ENCODE measurements at places on chromosomes 13 and 19.

DNA sequence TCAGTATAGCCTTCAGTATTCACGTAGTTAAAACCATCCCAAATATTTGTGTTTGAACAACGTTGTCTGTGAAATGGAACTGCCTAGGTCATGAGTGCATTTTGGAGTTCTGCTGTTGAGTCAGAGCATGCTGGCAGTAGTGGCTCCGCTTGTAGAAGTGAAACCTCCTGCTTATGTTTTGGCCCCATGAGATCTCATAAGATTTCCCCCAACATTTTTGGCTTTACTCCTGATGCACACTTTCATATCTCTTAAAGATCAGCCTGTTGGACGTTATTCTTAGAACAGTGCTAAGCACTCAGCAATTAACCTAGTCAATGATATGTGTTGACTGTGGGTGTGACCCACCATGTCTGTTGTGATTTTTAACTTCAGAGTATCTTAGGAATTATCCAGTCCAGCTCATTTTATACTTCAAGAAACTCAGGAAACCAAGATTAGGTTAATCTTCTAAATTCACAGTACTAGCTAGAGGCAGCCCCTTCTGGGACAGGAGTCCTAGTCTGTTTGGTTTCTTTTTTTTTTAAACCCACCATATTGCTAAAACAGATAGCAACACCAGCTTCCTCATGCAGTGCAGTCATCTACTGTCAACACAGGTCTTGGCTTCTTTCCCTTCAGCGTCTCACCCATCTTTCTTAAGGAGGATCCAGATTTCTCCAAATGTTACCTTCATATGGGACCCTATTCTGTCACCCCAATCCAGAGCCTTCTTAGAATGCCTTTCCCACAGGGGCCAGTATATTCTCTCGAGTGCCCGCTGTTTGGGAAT is 26.2 kb downstream of the RAP2A start:
- no peak for DNase-seq

DNA sequence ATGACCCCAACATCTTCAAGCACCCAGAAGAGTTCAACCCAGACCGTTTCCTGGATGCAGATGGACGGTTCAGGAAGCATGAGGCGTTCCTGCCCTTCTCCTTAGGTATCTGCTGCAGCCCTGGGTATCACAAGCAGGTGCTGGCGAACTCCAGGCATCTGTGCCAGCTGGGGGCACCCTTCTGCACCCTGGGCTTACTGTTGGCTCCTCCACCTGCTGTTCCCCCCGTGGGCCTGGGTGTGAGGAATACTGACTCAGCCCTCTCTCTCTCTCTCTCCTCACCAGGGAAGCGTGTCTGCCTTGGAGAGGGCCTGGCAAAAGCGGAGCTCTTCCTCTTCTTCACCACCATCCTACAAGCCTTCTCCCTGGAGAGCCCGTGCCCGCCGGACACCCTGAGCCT is 13.0 kb downstream of the CYP2S1 start:
- no peak for DNase-seq

DNA sequence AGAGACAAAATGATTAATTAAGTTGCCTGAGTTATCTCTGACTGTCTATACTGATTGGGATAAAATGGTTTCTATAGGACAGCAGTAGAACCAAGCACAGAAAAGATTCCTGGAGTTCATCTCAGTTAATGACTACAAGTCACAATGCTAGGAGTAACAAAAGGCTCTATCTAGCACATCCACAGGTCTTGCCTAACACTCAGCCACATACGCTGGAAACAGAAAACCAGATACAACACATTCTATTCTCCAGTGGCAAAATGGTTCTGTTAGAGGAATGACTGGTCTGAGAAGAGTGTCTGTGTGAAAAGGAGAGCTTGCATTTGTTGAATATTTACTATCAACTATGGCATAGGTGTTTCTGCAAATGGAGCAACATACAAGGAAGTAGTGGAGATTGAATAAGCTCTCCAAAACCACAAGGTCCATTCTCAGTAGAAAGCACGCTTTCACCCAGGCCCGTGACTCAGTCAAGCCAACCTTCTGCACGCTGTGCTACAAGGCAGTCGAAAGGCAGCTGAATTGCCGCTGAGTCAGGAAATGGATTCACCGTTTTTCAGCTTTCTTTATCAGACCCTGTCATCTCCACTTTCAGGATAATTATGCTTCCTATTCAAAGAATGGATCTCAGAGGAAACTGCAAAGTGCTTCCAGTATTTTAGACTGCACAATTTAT is 761.5 kb downstream of the EFNB2 start:
- no peak for DNase-seq

DNA sequence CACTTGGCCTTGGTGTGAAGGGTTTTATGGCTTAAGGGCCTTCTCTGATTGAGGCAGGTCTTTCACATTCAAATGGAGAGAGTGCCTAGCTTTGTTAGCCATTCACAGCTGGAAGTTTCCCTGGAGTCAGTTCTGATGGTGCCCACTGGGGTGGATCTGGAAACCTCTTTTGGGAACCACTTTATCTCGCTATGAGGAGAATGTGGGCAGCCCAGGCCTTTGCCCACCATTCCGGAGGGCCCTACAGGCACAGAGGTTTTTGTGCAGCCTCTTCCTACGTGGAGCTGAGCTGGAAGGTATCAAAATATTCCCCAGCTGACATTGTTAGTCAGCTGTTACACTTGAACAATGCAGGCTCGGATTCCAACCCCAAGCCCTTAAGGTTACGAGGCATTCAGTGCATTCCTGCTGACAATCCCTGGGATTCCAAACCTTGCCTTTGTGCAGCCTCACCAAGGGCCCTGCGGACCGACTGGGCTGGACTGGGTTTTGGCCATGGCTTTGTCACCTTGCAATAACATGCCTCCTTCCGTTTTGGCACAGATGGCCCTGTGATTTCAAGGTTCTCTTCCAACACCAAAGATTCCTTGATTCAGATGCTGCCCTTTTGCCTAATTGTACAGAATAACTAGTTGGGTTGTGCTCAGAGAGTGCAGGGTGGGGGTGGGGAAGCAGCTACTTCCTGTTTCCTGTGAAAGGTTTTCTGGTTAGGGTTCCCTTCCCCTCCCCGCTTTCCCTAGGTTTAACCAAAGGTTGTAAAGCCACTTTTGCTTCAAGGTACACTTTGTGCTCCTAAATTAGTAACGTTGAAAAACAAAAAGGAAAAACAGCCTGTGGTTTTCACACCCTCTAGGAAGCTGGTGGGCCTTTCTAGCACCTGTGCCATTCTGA is 27.0 kb downstream of the SAE1 start:
- DNase-seq: no peak

DNA sequence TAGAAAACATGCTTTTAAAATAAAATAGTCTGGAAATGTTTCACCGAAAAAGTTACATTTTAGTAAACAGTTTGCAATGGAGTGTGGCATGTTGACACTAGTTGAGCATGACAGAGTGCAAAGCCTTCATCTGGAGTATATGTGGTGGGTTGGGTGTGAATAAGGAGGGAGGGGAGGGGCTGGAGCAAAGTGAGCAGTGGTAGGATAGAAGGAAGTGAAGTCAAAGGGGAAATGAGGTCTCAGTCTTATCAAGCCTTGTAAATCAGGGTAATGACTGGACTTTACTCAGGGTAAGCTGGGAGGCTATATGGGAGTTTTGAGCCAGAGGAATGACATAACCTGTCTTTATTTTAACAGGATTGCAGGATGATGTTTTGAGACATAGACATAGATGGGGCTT is 222.8 kb downstream of the PCDH20 start:
- DNase-seq: no peak

GRCh38 chr13:50357586-50358118 is 342.4 kb downstream of the KCNRG start:
- DNase-seq: no peak

GRCh38 chr13:27973291-27973690 is 4.2 kb upstream of the CDX2 start:
- DNase-seq: no peak

DNA sequence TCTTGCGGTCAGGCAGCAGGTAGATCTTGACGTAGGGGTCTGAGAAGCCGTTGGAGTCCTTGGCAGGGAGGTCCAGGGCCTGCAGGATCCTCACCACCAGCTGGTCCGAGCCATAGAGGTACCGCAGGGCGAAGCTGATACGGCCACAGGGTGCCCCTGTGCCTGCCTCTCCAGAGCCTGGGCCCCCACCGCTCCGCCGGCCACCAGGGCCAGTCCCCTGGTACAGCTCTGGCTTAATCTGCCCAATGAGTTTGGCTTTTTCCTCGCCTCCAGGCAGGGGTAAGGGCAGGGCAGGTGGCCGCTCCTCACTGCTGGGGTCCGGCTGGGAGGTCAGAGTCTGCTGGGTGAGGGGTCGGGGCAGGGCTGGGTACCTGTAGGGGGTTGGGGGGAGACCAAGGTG is 9.9 kb downstream of the SYT3 start:
- no peak for DNase-seq

- DNase-seq: no peak
Observed at GRCh38 chr19:19966862-19967261, 66.1 kb downstream of the ZNF93 start.

DNA sequence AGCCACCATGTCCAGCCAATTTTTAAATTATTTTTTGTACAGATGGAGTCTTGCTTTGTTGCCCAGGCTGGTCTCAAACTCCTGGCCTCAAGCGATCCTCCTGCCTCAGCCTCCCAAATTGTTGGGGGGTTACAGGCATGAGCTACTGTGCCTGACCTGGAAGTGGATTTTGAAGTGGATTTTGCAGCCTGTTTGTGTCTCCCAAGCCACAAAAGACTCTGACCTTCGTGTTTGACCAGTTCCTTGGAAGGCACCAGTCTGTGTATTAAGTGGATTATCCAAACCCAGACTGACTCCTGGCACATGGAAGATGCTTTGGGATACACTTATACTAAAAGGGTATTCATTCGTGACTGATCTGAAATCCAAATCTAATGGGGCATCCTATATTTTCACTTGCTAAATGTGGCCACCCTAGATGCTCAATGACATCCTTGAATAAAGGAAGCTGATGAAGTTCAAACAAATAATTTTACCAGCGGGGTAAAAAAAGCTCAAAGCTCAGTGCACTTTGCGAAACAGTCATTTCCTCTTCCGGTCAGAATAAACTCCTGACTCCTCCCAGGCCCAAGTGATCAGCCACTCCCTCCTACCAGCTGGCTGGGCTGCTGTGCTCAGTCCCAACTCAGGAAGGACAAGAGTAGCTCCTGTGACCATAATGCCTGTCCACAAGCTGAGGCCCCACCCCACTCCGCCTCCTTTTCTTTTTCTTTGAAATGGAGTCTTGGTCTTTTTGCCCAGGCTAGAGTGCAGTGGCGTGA is 32.6 kb upstream of the GATAD2A start:
- DNase-seq: no peak

DNA sequence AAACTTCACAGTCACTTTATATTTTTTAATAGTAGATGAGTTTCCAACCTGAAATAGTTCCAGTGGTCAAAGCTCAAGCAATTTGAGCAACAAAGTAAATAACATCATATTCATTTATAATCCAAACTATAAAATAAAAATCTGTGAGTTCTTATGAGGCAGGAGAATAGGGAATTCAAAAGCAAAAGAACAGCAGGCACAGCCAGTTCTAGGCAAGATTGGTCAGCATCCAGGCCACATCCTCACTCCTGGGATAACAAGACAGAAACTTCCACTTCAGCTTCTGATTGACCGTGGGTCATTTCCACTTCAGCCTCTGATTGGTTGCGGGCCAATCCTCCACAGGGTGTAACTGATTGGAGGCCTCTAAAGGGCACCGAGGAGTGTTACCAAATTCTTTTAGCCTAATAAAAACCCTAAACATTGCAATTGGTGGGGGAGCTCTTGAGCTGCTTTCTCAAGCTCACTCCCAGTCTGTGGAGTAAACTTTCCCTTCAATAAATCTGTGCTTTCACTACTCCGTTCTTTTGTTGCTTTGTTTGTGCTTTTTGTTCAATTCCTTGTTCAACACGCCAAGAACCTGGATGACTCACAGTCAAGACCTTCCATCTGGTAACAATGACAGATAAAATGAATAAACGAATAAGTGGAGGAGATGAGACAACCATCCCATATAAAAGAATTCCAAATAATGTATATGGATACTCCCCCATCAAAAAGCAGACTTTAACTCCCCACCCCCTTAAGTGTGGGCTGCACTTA is 42.6 kb upstream of the AMER2 start:
- no peak for DNase-seq

DNA sequence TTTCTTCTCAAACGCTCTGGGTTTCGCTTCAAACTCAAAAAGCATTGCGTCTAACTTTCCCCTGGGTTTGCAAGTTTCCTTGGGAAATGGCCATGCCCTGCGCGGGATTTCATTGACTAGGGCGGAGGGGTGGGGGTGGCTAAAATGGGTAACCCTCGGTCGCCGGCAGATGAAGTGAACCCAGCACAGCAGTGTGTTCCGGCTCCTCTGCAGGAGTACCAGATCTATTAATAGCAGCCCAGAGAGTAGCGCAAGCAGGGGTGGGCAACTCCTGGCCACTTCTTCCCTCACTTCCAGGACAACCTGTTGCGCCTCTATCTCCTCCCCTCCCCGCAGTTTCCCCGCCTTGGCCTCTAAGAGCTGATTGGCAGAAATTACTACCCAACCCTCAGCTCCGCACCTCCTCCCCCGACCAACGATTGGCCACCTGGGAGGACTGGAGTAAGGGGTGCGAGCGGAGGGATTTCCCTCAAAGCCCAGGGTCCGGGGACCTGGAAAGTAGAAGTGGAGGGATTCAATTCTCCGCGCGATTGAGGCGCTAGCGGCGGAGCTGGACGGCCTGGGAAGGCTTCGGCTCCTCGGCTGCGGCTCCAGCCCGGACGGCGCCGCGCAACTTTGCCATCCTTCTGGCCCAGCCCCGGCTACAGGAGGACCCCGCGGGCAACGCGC is at the start of gene FREM2:
TSS of gene FREM2 (plus strand) at position 501 of the 669 bp plus-strand sequence. CDS start 268 bp downstream, outside the sequence.
- no peak for DNase-seq

DNA sequence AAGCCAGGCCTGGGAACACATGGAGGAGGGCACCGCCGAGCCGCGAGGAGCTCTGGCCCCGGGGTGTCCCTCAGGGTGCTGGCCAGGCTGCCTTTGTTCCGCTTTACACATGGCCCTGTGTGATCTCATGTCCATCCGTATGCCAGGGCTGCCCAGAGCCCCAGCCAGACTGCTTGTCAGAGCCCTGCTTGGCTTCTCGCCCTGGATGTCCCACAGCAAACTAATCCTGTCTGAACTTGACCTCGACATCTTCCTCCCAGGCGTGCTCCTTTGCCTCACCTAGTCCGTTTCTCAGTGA is 14.3 kb downstream of the BCKDHA start:
- no peak for DNase-seq

- DNase-seq: no peak
Observed at GRCh38 chr13:99617474-99618255, 116.4 kb downstream of the TM9SF2 start.

GRCh38 chr13:27336014-27336673 is 65.5 kb downstream of the RASL11A start:
- no peak for DNase-seq

Measured in central memory CD8-positive, alpha-beta T cell (primary cell).